ENCODE measurements at places on chromosomes 5 and 9.

DNA sequence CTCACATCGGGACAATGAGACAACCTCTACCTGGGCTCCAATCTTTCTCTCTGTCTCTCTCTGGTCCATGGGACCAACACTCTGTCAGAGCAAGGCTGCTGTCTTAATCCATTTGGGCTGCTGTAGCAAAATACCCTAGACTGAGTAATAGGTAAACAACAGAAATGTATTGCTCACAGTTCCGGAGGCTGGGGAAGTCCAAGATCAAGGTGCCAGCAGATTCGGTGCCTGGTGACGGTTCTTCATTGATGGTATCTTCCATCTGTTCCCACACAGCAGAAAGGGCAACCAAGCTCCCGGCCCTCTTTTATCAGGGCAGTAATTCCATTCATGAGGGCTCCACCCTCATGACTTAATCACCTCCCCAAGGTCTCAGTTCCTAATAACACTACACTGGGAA is 61.3 kb upstream of the SPOCK1 start:
- no peak for DNase-seq

GRCh38 chr5:31982621-31983020 is 191.5 kb downstream of the GOLPH3 start:
- DNase-seq: no peak

DNA sequence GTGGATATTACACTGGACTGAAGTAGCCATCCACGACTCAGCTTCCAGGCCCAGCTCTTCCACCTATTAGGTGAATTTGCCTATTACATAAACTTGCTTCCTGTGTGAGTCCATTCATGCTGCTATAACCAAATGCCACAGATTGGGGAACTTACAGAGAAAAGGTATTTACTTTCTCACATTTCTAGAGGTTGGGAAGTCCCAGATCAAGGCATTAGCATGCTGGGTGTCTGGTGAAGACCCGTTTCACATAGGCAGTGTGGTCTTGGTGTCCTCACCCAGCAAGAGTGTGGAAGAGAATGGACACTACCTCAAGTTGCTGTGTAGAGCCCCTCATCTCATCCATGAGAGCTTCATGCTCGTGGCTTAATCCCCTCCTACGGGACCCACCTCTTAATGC is 282.6 kb downstream of the IRX1 start:
- DNase-seq: no peak

GRCh38 chr9:4530375-4530774 is 40.1 kb downstream of the SLC1A1 start:
- DNase-seq: no peak

DNA sequence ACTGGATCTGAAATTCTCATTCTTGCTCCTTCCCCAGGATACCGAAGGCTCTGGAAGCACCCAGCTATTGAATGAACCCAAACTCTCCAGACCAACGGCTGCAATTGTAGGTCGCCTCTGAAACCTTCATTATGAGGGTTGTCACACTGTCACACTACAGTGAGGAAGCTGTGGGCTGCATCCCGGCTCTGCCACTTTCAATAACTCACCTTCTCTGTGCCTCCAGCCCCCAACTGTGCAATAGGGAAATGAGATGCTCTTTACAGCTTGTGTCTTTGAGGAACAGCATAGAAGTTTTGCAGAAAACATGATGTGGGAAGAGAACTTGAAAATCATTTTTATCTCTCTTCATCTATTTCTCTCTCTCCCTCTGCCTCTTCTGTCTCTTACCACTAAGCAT is 69.6 kb upstream of the TGFBR1 start:
- no peak for DNase-seq

All from RKO (cell line).